ENCODE measurements at places on chromosomes 2 and 18.

DNA sequence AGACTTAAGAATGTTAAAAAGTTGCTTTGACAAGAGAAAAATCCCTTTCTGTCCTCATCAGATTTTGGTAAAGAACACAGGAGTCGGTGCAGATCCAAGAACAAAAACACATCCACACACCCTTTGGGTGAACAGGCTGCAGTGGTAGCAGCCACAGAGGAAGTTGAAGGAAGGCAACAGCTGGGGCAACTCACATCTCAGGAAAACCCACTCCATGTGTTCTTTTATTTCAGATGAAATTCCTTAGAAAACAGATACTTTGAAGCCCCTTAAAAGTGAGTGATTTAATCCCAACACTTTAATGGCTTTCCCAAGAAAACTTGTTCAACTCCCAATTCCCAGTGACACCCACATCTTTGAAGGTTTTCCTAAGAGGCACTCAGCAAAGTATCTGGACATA, 271.3 kb downstream of the ICOS start:
- DNase-seq, result no peak

- DNase-seq, result no peak
Measured at GRCh38 chr18:35050705-35051195, 9.5 kb downstream of the MAPRE2 start.

GRCh38 chr2:9089831-9090230, 86.3 kb upstream of the MBOAT2 start:
- no peak for DNase-seq

DNA sequence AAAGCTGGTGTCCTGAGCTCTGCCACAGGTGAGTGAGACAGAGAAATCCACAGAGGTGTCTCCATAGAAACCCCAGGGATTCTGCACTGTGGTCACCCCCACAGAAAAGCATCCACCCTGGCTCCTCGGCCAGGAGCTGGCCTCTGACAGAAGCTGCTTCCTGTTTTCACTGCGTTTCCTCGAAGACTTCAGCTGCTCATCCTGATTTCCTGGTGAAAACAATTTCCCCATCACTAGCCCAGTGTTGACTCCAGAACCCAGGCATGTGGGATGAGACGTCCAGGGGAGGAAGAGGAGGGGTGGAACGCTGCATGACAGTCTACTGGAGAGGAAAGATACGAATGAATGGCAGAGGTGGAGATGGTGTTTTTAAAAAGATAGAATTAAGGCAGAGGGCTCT, 60.3 kb upstream of the GPR45 start:
- no peak for DNase-seq

DNA sequence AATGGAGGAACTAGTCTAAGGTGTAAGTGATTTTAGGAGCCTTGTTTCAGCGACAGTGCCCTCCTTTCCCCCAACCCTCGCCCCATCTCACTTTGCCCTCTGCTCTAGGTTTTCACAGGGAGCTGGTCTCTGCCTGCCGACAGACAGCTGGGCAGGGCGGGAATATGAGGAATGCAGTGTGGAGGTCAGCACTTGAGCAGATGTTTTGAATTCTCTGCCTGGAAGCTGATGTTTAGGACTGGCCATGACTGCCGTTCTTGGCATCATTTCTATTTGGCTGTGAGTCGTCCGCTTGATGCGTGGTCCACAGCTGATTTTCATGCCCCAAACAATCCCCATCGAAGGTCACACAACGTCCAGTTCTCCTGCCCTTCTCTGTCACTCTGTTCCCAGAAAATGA, 55.1 kb upstream of the SIX3 start:
- no peak for DNase-seq

DNA sequence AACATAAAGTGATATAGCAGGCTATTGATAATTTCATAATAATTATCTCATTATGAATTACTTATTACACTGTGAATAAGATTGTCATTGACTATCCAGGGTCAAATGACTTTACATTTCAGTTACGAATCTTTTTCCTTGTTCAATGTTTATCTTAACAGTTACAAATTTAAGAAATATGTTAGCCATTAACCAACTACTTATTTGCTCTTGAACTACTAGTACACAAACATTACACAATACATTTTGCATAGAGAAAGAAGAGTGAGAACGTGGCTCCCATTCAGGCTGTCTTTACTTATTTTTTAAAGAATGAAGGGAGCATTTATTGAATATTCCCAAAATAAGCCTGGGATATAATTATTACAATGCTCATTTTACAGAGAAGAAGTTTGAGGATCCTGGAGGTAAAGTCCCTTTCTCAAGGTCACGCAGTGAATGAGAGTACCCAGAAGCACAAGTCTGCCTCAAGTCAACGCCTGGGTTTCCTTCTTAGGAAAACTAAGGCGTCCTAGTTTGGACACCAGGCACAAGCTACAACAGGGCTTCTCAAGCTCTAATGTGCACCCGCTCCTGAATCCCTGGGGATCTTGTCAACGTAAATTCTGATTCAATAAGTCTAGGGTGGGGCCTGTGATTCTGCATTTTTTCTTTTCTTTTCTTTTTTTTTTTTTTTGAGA, 164.2 kb downstream of the FIGN start:
- DNase-seq, result no peak

DNA sequence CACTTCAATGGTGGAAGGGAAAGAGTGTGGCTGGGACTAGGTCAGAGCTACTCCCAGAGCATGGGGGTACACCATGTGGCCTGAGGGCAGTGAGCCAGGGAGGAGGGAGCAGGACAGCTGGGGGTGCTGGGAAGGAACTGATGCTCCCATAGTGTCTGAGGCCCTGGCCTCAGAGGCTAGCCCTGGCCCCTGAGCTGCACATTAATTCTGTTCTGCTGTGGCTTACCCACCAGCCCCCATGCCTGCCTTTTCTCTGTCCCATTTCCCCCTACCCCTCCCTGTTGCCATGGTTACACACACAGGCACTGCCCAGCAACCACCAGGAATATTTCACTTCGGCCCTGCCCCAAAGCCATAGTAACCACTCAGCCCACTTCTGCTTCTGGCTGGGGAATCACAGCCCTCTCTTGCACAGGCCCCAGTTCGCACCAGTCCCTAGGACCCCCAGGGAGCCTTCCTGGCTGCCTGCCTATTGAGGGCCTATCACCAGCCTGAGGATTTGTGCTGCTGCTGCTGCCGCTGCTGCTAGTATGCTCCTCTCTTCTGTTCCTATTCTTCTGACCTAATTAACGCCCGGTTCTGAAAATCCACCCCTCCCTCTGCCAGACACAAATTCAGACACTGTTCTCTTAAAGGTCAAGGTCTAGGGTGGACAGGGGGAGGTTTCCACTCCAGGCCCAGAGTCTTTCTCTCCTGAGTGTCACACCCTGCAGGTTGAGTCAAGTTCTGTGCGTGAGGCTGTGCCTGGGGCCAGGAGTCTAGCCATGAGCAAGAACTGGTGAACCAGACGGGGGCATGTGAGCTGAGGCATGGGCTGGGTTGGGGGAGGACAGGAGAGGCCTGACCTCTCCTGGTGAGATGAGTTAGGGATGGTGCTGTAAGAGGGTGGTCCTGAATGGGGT, 87.1 kb upstream of the MCFD2 start:
- DNase-seq, result no peak

DNA sequence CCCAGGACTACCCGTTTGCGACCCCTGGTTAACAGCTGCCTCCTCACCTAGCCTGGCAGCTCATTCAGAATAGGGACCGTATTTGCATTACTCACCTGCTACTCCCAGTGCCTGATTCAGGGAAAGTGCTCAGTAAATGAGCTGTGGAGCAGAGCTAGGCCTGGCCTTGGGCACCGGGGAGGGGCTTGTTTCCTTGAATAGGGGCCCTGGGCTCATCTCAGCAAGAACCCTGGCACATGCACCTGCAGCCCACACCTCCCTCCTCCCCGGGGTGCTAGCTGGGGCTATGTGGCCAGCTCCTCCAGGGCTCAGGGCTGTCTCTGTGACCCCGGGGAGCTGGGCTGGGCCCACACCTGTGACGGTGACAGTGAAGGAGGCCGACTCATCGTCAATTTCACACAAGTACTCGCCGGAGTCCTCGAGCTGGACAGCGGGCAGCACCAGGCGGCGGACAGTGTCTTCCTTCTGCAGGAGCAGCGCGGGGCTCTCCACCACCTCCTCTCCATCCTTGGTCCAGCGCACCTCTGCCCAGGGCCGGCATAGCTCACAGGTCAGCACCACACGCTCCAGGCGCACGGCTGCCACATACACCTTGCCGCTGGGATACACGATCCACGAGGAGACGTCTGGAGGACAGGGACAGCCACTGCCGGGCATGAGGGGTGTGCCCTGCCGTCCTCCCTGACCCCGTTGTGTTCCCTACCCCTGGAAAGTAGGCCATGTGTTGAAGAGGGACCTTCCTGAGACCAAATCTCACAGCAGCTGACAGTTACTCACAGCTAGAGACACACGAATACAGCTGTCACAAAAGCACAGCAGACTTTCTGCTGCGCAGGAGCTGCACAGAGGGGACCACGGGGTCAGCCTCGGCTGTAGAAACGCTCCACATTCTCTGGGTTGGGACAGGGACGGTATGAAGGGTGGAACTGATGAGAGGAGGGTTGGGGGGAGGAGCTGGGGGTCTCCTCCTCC, 9.0 kb downstream of the OBSL1 start:
- no peak for DNase-seq

GRCh38 chr2:100262046-100262445, 60.3 kb downstream of the LONRF2 start:
- DNase-seq, result no peak

- no peak for DNase-seq
Measured at GRCh38 chr18:39349801-39350200, 1784.2 kb upstream of the CELF4 start.

- no peak for DNase-seq
Measured at GRCh38 chr2:99775585-99775984, 285.8 kb upstream of the REV1 start.

- no peak for DNase-seq
Measured at GRCh38 chr2:129078548-129078947, 759.9 kb upstream of the HS6ST1 start.

- no peak for DNase-seq
Measured at GRCh38 chr18:77164763-77165485, 32.3 kb upstream of the MBP start.

DNA sequence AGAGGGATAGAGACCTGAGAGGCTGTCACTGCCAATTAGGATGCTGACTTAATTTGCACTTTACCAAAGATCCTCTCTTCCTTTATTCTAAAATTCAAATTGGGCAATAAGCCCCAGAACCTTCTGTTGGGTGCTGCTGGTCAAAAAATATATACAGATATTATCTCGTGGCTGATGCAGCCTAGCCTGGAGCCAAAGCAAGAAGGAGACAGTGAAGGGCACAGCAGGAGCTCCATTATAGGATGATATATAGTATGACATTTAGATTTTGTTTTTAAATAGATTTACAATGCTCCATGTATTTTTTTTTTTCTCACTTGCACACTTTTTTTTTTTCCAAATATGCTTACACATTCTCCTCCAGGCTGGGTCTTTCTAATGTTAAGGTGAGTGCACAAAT, 579.3 kb downstream of the PIK3C3 start:
- no peak for DNase-seq

- no peak for DNase-seq
Measured at GRCh38 chr18:23872701-23873550, 141.6 kb upstream of the TTC39C start.

DNA sequence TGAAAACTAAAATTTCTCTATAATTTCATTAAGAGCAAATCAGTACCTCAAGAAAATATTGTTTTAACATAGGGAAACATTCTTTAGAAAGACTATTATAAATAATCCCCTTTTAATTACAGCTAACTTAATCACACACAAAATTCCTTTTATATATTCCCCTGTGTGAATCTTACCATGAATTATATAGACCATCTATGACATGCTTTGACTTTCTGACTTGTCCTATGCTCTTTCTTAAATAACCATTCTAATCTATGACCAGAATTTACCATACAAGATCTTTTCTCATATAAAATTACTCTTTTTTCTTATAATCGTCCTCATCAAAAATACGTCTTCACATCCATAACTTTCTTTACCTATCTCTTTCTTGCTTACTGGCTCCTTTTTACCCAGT, 824.2 kb upstream of the FAM98A start:
- no peak for DNase-seq

- DNase-seq, result no peak
Measured at GRCh38 chr2:9248363-9248762, 41.8 kb downstream of the ASAP2 start.

GRCh38 chr2:219633276-219634065, 6.0 kb downstream of the SLC4A3 start:
- no peak for DNase-seq

GRCh38 chr2:224885291-224885690, 157.0 kb downstream of the DOCK10 start:
- DNase-seq, result no peak
